Stimulated activated CD4-positive, alpha-beta T cell treated with anti-CD3 and anti-CD28 coated beads, TNF-alpha, amount 100 ng/mL, for 1 hour (primary cell): ENCODE measurements at places on chromosomes 6 and 20.

GRCh38 chr6:63565727-63566596, 6.3 kb upstream of the LOC128125822 start:
- no peak for DNase-seq

DNA sequence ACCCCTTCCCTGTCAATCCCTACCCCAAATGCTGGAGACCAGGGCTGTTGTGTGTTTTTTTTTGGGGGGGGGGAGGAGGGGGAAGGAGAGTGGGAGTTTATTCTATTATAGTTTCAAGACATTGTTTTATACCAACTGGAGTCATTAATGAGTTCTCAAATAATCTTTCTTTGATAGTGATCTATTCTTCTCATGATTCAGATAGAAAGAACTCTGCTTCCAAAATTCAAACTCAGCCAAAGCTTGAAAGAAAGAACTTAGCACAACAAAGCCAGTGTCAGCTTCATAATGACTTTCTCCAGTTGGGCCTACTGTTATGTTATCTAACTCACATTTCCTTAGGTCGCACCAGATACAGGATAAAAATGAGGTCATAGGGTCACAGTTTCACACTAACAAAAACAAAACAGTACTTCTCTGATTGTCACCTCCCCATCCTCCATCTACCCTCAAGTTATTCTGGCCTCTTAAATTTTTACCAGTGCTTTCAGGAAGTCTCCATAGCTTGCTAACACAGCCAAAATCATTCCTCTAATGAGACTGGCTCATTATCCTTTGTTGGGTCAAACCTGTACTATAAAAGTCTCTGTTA, 19.0 kb upstream of the MAP3K7 start:
- no peak for DNase-seq

DNA sequence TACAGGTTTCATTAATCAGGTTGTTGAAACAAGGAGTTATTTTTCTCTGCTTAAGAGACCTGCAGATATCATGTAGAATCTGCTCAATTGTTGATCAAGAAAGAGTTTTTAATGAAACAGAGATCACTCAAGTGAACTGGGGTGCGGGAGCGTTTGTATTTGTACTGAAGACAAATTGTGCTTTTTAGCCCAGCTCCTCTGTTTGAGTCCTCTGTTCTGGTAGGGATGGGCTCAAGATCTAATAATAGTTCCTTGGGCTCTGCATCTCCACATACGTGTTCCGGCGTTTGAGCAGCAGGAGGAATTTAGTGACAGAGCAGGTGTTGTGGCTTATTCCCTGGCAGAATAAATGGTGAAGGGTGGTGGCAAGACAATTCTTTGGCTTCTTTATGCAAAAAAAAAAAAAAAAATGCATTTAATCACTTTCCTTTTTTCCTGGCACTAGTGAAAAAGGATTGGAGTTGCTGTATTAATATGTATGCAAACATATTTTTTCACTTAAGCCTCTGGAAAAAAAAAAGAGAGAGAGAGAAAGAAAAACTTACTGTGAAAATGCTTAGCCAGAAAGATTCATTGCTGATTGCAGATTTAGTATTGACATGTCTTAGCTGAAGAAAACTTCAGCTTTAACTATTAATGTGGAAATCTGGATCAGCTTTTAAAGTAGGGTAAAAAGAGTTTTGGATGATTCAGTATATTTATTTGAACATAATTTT, 4.0 kb downstream of the CITED2 start:
- DNase-seq, result no peak

- DNase-seq, result no peak
These were observed 102.7 kb downstream of the KCNQ5 start for GRCh38 chr6:72724545-72724944.

DNA sequence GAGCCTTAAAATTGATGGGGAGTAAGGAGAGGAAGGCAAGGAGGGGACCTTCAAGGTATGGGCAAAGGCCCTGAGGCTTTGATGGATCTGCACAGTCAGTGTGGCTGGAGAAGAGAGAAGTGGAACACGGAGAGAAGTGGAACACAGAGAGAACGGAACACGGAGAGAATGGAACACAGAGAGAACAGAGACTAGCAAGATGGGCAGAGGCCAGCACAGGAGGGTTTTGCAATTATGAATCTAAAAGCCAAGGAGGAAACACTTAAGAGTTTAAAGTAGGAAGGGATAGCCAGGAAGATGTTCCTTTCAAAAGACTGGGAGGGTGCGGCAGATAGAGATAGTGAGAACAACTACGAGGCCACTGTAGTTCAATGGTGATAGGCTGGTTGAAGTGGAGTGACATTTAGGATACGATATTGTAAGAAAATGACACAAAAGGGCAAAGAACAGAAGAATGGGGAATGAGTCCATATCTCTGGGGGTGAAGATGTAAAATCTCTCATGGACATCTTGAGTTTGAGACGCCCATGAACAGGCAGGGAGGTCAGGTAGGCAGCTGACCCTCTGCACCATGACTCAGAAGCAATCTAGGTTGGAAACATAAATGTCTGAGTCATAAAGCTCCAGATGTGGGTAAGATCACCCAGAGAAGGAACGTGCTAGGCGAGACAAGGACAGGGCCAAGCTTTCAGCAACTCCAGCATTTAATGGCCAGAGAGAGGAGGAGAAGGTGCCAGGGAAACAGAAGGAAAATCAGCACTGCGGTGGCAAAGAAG, 25.4 kb downstream of the ZMYND8 start:
- DNase-seq, result no peak

GRCh38 chr6:12313306-12313991, 23.3 kb downstream of the EDN1 start:
- no peak for DNase-seq

DNA sequence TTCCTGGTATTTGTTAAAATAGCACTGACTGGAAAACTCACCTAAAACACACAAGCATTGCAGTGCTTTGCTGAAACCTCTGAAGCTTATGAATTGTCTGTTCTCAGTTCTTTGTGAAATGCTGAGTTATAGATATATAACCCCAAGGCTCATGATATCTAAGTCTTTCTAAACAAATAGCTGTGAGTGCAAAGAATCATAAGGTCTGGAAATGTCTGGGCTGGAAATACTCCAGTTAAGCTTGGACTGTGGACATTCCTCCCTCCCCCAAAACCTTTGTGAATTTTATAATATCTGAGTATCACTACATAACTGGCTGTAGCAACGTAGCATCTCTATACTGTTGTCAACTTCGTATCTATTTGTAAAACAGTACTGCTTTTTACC, 69.1 kb downstream of the CBLN4 start:
- no peak for DNase-seq

DNA sequence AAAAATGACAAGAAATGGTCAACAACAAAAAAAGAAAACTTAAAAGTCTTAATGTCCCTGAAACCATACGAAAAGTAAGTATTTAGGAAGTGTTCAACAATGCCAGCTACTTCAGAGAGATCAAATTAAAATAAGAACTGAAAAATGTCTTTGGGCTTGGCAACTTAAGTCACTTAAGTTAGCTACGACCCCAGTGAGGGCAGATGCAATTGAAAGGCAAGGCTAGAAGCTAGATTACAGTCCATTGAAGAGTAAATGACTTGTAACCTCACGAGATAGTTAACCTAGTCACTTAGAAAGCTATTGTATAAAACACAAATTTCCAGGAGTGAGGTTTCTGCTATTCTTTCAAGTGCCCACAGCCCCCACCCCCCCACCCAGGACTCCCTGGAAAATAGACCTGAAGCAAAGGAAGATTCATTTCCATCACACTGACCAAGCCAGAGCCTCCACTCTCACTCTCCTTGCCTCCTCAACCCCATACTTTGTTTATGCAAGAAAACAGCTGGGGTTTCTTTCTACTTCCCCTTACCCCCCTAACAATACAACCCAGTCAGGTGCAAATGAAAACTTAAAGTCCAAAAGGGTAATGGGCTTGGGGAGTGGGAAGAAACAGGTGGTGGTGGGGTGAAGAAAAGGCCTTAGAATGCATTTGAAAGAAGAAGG, 14.6 kb downstream of the RTN4IP1 start:
- DNase-seq, result no peak

DNA sequence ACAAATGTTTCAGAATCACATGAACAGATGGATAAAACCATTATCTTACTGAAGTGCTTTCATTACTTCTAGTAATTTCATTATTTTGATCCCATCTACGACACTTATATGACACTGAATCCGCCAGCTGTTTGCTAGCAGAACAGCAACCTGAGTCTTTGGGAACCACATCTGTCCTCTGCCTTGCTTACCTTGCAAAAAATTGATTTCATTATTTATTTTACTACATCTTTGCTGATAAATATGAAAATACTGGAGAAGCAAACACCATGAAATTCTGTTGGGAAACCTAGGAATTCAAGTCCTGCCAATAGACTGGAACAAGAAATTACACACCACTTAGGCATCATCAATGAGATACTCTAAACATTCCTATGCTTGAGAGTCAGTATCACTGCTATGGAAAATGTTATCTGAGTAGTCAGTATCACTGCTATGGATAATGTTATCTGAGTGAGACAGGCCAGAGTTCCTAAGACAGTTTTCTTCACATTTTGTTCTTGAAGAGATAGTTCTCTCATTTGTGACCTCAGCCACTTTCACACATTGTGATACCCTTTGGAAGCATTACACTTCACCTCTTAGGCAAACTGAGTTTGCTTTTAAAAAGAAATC, 91.9 kb downstream of the PDE10A start:
- DNase-seq, result no peak

GRCh38 chr6:96947055-96947454, 22.5 kb downstream of the KLHL32 start:
- DNase-seq, result no peak

DNA sequence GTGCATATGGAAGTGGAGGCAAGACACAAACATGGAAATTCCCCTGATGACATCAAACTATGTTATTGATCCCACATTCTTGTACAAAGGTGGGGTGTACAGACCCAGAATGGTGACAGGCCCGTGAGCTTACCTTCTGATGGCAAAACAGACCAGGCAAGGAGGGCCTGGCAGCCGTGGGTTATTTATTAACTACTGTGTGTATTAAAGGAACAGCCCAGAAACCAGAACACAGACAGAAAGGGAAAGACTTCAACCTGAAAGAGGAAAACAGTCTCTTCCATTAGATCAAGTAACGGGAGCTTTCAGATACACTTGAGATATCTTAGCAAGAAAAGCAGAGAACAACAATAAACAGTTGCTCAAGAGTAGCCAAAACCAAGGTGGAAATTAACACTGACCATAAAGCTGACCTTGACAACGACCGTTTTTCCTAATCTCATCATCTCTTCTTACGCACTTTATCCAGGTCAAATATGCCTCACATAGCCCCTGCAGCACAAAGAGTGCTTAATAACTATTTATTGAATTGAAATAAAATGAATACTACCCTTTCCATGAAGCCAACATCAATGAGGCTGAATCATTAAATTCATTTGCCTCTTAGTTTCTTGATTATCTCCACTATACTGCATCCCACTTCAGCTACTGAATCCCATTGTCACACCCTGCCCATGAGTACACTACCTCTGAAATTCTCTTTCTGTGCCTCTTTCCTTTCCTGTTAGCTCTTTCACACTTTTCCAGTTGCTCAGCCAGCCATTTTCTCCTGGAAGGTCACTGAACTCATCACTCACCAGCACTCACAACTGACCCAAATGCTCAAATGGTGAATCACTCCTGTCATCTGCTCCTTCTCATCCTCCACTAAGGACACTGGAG, 67.4 kb downstream of the MOXD1 start:
- DNase-seq, result no peak

DNA sequence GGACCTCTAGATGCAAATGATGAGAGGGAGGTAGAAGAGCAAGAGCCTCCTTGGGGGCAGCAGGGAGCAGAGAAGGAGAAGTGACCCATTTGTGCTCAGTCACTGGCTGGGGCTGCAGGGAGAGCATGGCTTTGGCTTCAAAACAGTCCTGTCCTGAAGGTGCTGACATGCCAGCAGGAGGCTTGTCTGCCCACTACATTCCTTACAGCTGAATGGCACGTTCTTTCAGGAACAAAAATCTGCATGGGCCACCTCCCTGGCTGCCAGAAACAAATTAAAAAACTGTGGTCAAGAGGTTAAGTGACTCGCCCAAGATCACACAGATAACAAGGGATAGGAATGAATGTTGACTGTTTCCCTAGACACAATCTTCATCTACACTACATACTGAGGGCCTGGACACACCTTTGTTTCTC, 188.8 kb downstream of the HIVEP2 start:
- no peak for DNase-seq

DNA sequence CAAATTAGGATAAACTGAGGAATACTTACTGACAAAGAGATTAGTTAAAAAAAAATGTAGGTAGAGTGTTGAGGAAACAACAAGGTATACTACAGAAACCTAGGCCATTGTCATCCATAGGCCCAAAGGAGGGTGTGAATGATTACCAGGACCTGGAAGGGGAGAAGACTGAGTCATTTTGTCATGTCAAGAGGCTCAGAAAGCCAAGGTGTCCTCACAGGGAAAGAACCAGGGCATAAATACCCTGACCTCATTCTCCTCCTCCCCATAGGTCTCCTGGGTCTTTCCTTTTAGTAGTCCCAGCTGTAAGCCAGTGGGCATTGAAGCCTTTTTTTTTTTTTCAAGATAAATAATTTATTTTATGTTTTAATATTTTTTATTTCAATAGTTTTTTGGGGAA, 582.1 kb upstream of the JAG1 start:
- no peak for DNase-seq

GRCh38 chr6:46491628-46492547, 639 bp upstream of the RCAN2 start:
- DNase-seq, result peak; percentile 0

DNA sequence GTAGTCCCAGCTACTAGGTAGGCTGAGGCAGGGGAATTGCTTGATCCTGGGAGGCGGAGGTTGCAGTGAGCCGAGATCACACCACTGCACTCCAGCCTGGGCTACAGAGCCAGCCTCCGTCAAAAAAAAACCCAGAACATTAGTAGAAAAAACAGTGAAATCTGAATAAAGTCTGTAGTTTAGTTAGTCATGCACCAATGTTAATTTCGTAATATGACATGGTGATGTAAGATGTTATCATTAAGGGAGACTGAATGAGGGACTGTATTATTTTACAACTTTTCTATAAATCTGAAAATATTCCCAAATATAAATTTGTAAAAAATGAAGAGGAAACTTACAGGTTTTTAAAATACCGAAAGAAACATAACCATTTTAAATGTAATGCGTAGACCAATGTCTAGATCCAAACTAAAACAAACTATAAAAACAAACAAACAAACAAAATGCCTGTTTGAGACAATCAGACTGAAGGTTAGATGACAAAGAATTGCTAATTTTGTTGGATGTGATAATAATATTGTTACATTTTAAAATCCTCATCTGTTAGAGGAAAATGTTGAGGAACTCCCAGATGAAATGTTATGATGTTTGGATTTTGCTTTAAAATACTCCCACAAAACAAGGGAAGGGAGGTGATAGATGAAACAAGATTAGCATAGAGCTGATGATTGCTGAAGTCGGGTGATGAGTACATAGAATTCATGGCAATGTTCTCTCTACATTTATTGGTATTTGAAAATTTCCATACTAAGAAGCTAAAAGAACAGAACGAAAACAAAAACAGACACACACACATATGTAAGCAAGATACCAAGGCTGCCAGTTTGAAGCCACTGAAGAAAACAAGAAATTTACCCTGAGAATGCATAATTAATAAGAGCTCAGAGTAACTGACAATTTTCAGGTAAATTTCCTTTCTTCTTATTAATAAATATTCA, 1.8 kb downstream of the GSTA4 start:
- no peak for DNase-seq

- DNase-seq, result no peak
These were observed 48.1 kb downstream of the KCNS1 start for GRCh38 chr20:45052698-45053429.
